Right ventricle myocardium inferior (tissue), 1 donor: ENCODE measurements at places on chromosomes 12 and 14. TPM values are rescaled to one million over a fixed set of nuclear protein-coding genes. Genes with fewer than 3 reads are reported as not detected.

The OAS1 gene
- 6.1 TPM for total RNA-seq

- no peak for DNase-seq
Observed at GRCh38 chr14:81105961-81106360, 114.8 kb downstream of the GTF2A1 start.

The KRT73 gene
- total RNA-seq: not detected

GRCh38 chr14:74593241-74593953 is 18.6 kb downstream of the LTBP2 start:
- no peak for DNase-seq

The HSPA2 gene
- 15.2 TPM for total RNA-seq

DNA sequence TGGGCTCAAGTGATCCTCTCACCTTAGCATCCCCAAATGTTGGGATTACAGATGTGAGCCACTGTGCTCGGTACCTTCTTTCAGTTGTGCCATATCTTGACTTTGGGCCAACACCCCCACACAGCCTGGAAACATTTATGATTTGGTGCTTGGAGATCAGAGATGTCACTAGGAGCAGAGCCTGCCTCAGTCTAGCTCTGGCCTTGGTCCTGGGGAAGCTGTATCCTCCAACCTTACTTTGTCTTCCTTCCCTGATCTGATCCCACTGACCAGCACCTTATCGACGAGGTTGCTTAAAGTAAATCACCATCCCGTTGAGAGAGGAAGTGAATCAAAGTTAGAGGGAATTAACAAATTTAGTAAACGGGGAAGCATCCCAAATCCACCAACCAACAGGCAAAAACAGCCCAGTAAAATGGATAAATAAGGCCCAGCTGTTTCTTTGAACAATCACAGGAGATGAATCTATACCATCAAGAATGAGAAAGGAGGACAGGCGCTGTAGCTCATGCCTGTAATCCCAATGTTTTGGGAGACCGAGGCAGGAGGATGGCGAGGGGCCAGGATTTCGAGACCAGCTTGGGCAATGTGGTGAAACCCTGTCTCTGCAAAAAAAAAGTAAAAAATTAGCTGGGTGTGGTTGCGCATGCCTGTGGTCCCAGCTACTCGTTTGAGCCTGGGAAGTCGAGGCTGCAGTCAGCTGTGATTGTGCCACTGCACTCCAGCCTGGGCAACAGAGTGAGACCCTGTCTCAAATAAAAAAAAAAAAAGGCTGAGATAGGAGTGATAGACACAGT is 3.4 kb downstream of the PLBD2 start:
- DNase-seq: no peak

- no peak for DNase-seq
Observed at GRCh38 chr14:22472466-22472865, 116.6 kb downstream of the DAD1 start.

DNA sequence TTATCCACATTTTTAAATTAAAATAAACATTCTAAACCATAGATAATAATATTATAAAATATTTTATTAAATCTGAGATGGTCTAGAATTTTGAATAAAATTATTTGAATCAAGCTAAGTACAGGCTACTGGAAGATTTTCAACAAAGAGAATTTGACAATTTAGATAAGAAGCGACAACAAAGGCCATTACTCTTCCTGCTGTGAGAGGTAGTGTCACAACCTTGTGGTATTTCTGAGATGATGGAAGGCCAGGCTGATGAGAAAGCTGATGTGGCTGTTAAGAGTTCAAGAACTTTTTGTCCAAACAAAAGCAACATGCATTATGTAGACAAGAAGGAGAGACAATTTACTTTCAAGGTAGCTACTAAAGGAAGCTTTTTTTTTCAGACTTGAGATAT is 43.7 kb upstream of the CNTN1 start:
- no peak for DNase-seq

- DNase-seq: no peak
Observed at GRCh38 chr14:85295318-85295717, 234.6 kb upstream of the FLRT2 start.

The RDH16 gene
- total RNA-seq: not detected

The SMCO2 gene
- total RNA-seq: not detected

DNA sequence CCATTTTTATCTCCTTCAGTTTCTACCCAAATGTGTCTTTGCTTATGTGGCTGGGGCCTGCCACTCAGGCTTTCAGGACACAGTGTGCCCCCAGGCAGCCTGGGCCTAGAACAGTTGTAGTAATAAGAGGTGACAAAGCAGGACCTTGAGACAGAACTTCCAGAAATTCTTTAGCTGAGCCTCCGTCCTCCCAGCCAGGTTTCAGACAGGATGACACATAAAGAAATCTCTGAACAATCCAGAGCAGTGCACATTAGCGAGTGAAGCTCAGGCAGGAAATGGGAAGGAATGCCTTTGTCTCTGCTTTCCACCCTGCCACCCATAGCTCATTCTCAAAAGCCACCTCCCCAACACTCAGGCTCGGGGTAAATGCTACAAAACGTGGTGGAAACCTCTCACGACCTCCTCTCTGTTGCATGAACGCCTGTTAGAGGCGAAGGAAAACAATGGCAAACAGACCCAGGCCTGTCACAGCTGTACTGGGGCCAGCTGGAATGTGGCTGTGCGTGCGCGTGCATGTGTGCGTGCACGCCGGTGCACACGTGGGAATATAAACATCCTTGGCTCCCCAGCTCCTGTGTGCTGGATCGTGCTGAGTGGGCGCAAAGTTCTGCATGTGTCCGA is 286.7 kb downstream of the ZFP36L1 start:
- DNase-seq: no peak

GRCh38 chr14:75459099-75459741 is 31.4 kb downstream of the JDP2 start:
- DNase-seq: no peak

DNA sequence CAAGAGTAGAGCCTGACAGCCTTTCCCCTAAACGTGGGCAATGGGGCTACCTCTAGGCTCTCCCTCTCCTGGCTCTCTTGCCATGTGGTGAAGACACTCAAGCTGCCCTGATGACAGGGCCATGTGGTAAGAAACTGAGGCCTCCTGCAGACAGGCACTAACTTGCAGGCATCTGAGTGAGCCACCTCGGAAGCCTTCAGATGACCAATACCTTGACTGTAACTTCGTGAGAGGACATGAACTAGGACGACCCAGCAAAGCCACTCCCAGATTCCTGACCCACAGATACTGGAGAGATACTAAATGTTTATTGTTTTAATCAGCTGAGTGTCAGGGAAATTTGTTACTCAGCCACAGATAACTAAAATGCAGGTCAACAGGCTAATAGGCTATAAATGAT is 96.4 kb downstream of the EFCAB11 start:
- no peak for DNase-seq

DNA sequence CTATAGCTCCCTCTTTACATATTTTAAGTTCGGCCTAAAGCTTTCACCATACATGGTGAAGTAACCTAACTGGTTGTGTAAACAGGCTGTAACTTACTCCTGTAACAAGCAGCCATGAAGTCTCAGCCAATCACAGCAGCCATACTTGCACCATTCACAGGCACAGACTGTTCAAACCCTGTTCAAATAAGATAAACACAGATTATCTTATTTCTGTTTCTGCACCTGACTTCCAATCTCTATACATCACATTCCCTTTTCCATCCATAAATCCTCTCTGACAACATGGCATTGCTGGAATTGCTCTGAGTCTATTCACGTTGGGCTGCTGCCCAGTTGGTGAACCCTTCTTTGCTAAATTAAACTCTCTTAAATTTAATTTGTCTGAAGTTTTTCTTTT is 34.5 kb upstream of the ARID2 start:
- DNase-seq: no peak

The GAS2L3 gene
- total RNA-seq: 2.7 TPM

DNA sequence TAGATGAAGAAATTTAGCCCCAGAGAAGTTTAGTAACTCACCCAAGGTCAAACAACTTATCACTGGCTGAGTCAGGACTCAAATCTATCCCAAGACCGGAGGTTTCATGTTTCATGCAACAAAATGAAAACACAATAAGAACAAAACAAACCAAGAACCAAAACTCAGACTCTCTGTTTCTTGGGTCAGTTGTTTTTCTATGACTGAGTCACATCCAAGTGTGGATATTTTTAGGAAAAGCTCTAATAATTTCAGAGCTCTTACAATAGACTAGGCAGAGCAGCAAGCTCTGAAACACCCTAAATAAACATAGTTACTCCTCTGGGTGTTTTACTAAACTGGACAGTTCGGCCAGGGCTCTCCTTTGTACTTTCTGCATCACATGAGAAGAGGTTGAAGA is 87.6 kb upstream of the PRB2 start:
- no peak for DNase-seq

GRCh38 chr12:106416273-106416672 is 58.7 kb downstream of the POLR3B start:
- no peak for DNase-seq

The FGF6 gene
- total RNA-seq: not detected

DNA sequence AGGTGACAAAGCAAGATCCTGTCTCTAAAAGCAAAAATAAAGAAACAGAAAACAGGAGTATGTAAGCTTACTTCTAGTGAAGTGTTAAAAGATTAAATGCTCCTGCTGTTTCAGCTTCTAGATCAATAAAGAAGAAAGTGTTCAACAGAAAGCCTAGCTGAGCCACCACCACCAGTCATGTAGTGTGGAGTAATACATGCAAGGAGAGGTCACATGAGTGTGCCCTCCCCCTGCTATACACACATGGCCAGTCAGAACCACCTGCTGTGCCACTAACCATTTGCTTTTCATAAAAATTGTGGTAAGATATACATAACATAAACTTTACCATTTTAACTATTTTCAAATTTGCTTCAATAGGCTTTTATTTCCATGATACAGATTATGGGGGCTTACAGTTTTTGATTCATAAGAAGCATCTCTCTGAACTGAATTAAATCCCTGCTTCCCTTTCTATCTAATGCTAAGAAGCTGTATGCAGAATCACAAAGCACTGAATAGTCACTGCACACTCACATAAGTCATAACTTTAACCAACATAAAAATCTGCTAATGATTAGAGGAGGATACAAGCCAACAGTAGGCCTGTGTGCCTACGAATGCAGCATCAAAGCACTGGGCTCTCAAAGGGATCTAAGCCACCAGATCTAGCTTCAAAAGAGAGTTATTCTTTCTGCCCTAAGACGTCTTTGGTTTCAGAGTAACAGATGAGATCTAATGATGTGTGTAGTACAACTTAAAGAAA is 515.5 kb downstream of the C12orf50 start:
- no peak for DNase-seq

DNA sequence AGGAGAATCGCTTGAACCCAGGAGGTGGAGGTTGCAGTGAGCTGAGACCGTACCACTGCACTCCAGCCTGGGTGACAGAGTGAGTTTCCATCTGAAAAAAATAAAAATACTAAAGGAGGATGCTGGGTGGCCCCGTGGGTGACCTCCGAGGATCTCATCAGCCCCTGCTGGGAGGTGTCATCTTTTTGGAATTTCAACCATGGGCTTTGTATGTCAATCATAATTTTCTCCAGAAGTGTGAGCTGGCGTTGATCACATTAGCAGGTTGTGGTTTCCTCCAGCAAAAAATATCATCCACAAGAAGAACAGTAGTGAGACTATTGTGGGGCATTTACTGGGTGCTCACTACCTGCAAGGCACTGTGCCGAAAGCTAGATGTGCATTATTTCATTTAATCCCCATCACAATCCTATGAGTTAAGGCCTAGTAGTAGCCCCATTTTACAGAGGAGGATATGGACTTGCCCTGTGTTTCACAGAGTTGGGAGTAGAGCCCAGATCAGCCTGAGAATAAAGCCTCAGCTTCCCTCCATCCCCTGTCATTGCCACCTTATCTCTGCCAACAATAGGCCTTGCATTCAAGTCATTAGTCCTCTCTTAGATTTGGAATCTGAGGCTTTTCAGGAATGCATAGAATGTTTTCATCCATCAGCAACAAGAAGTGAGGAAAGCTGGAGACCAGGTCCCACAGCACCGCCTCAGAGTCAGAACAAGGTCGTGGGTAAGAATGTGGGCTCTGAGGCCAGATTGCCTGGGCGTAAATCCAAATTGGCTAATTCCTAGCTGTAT is 39.8 kb downstream of the SVOP start:
- DNase-seq: no peak

The CLEC4E gene
- total RNA-seq: 1.4 TPM

GRCh38 chr12:59828521-59828920 is 232.7 kb downstream of the SLC16A7 start:
- no peak for DNase-seq

The TPPP2 gene
- total RNA-seq: 1.1 TPM

GRCh38 chr14:72646861-72647528 is 246.9 kb downstream of the DPF3 start:
- no peak for DNase-seq

The ST8SIA1 gene
- total RNA-seq: 3.6 TPM

- no peak for DNase-seq
Observed at GRCh38 chr14:48788771-48789170, 797.4 kb downstream of the RPS29 start.

DNA sequence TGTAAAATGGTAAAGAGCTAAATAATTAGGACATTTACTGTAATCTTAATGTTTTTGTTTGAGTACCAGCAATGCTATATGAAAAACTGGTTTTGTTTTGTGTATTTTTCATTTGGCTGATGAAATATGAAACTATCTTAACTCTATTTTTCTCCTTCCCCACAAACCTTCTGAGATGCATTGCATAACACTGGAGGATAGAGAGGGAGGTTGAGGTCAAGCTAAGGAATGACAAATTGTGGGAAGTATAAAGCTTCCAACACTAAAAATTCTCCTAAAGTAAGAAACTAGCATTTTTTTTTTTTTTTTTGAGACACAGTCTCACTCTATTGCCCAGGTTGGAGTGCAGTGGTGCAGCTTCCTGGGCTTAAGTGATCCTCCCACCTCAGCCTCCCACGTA is 31.5 kb upstream of the SRP54 start:
- DNase-seq: no peak

GRCh38 chr14:62592877-62593276 is 452.4 kb downstream of the KCNH5 start:
- DNase-seq: no peak

The MAP3K9 gene
- total RNA-seq: 1.7 TPM

GRCh38 chr12:30211743-30212142 is 428.0 kb upstream of the TMTC1 start:
- DNase-seq: no peak

The ADAM21 gene
- total RNA-seq: 0.38 TPM

DNA sequence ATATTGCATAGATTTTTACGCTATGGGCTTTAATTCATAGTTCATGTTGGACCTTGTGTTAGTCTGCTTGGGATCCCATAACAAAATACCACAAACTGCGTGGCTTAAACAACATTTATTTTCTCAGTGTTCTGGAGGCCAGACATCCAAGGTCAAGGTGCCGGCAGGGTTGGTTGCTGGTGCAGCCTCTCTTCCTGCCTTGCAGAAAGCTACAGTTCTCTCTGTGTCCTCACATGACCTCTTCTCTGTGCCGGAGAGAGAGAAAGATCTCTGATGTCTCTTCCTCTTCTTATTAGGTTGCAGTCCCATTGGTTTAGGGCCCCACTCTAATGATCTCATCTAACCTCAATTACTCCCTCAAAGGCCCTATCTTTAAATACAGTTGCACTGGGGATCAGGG is 170.5 kb downstream of the IPO8 start:
- no peak for DNase-seq

- no peak for DNase-seq
Observed at GRCh38 chr14:79275292-79275655, 936.0 kb downstream of the DIO2 start.

The RPGRIP1 gene
- 0.60 TPM for total RNA-seq

- no peak for DNase-seq
Observed at GRCh38 chr12:21456291-21456780, 18.9 kb downstream of the PYROXD1 start.

- DNase-seq: no peak
Observed at GRCh38 chr14:69673104-69673503, 61.7 kb downstream of the SUSD6 start.

- DNase-seq: no peak
Observed at GRCh38 chr14:75429562-75429961, 1.7 kb downstream of the JDP2 start.
